ENCODE measurements at places on chromosomes 7 and 10. TPM values are rescaled to one million over a fixed set of nuclear protein-coding genes. Genes with fewer than 3 reads are reported as not detected.

Gene ELMO1
- total RNA-seq, result 160 TPM

Gene FZD8
- 0.25 TPM for total RNA-seq

Gene FXYD4
- not detected for total RNA-seq

Gene MOGAT3
- total RNA-seq, result not detected

Gene HOXA9
- total RNA-seq, result 1.7 TPM

Gene SEMA3A
- total RNA-seq, result 1.3 TPM

Gene CFAP46
- not detected for total RNA-seq

Gene ANKRD1
- not detected for total RNA-seq

GRCh38 chr7:45367026-45367425 lies 207.1 kb upstream of the ADCY1 start:
- no peaks in the 10 kb centered on the region for H3K4me1 ChIP-seq
- no peak overlapping the region for H3K4me3 ChIP-seq
- no peak overlapping the region for H3K27ac ChIP-seq
- no peaks in the 10 kb centered on the region for H3K36me3 ChIP-seq
- no peak for DNase-seq

DNA sequence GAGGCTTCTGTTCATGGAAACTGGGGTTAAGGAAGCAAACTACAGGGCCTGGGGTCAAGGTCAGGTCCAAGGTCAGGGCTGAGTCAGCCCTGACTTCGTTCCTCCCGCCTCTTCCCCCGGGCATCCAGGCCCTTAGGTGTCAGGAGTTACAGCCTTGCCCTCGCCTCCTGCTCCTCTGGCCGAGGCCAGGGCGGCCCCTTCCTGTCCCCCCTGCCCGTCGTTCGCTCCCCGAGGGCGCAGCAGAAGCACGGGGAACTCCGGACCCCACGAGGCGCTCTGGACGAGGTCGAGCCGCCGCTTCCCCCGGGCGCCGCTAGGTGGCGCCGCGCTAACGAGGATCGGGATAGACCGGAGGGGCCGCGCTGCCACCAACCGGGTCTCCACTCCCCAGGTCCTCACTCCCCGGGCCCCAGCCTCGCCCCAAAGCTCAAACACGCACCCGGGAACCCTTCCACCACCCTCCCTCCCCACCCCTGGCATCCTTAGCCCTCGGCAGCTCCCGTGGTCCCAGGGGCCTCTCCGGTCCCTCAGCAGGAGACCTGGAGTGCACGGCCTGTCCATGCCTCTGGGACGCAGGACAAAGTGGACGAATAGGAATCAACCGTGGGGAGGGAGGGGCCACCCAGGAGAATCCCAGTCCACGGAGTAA lies 59.2 kb upstream of the MYL10 start:
- peak; percentile 77 for DNase-seq
- H3K27me3 ChIP-seq, result no peaks in the 10 kb centered on the region
- H3K36me3 ChIP-seq, result no peaks in the 10 kb centered on the region
- H3K27ac ChIP-seq, result no peak overlapping the region
- H3K4me3 ChIP-seq, result no peak overlapping the region
- no peaks in the 10 kb centered on the region for H3K4me1 ChIP-seq

GRCh38 chr7:102891693-102892261 lies 21.0 kb upstream of the LRRC17 start:
- no peaks in the 10 kb centered on the region for H3K36me3 ChIP-seq
- H3K4me1 ChIP-seq, result no peaks in the 10 kb centered on the region
- no peaks in the 10 kb centered on the region for H3K27me3 ChIP-seq
- no peak for DNase-seq
- no peak overlapping the region for H3K27ac ChIP-seq
- no peak overlapping the region for H3K4me3 ChIP-seq

GRCh38 chr7:42143711-42144600 lies 93.1 kb downstream of the GLI3 start:
- no peak overlapping the region for H3K4me3 ChIP-seq
- H3K36me3 ChIP-seq, result no peaks in the 10 kb centered on the region
- H3K27ac ChIP-seq, result no peak overlapping the region
- H3K4me1 ChIP-seq, result no peaks in the 10 kb centered on the region

GRCh38 chr7:2072042-2072441 lies 160.7 kb downstream of the MAD1L1 start:
- no peak overlapping the region for H3K4me3 ChIP-seq
- H3K27me3 ChIP-seq, result no peaks in the 10 kb centered on the region
- DNase-seq, result no peak
- H3K36me3 ChIP-seq, result no peaks in the 10 kb centered on the region
- H3K27ac ChIP-seq, result no peak overlapping the region

DNA sequence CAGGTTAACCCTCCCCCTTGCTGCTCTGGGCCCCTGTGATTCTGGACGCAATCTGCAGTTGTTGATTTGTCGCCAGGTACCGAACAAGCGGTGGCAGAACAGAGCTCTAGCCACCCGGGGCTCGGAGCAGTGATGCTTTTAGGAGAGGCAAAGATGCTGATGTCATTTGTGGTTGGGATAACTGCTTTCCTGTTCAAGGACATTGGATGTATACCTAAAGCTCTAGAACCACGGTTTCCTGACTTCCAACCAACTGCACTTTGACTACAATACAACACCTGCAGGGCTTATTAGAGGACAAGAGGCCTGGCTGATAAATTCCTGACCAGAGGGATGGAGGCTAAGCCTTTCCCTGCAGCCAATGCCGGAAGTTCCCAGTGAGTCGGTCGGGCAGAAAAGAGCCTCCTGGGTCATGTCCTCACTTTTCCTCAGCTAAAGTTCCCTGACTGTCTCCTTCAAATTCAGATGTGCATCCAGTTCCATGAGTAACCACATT lies 6.5 kb upstream of the RBM20 start:
- no peaks in the 10 kb centered on the region for H3K27me3 ChIP-seq
- no peak overlapping the region for H3K4me3 ChIP-seq
- no peaks in the 10 kb centered on the region for H3K36me3 ChIP-seq
- peaks cover 5% of the 10 kb centered on the region for H3K4me1 ChIP-seq
- H3K27ac ChIP-seq, result no peak overlapping the region
- no peak for DNase-seq

GRCh38 chr10:61503051-61503450 lies 49.9 kb upstream of the TMEM26 start:
- no peak overlapping the region for H3K27ac ChIP-seq
- H3K4me3 ChIP-seq, result no peak overlapping the region
- H3K4me1 ChIP-seq, result no peaks in the 10 kb centered on the region
- H3K27me3 ChIP-seq, result no peaks in the 10 kb centered on the region

- no peak for DNase-seq
- H3K4me1 ChIP-seq, result no peaks in the 10 kb centered on the region
- no peaks in the 10 kb centered on the region for H3K36me3 ChIP-seq
- H3K27me3 ChIP-seq, result no peaks in the 10 kb centered on the region
These were observed 12.2 kb upstream of the DUSP5 start for GRCh38 chr10:110485541-110485940.

DNA sequence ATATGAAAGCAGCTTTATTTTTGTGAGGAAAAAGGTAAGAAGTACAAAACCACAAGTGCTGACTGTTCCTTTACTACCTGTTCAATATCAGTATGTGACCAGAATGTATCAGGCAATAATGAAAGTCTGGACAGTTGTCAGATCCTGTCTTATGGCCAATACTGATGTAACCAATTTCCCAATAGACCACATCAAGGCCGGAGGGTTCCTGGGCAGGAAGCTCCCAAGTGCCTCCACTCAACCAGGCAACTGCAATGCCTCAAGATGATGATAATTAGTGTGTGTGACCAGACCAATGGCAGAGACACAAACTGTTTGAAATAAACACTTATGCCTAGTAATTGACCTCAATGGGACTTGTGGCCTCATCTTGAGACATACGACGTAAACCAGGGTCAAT lies 149.4 kb upstream of the ASAH2 start:
- no peak overlapping the region for H3K4me3 ChIP-seq
- H3K36me3 ChIP-seq, result no peaks in the 10 kb centered on the region
- no peak for DNase-seq
- H3K27ac ChIP-seq, result no peak overlapping the region
- H3K4me1 ChIP-seq, result peaks cover 5% of the 10 kb centered on the region

DNA sequence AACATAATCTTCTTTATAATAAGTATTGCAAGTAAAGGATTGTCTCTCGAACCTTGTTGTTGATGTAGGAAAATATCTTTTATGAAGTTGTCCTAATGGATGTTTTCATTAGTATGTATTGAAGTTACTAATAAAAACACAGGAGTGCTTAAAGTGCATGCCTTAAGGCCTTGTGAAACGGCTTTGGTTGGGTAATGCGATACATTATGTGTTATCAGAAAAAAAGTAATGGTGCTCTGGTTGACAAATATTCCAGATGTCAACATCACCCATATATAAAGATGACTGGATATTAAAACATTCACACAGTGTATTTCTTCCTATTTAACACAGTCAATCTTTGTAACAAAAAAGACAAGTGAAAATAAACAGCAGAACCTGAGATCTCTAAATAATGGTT lies 310.7 kb downstream of the PRKG1 start:
- H3K27me3 ChIP-seq, result no peaks in the 10 kb centered on the region
- no peaks in the 10 kb centered on the region for H3K4me1 ChIP-seq
- no peak for DNase-seq
- no peak overlapping the region for H3K27ac ChIP-seq
- H3K36me3 ChIP-seq, result no peaks in the 10 kb centered on the region
- no peak overlapping the region for H3K4me3 ChIP-seq

GRCh38 chr10:33330543-33331378 lies 3.7 kb downstream of the NRP1 start:
- no peaks in the 10 kb centered on the region for H3K36me3 ChIP-seq
- peaks cover 19% of the 10 kb centered on the region for H3K27me3 ChIP-seq

- peaks cover 5% of the 10 kb centered on the region for H3K36me3 ChIP-seq
- H3K4me1 ChIP-seq, result peaks cover 74% of the 10 kb centered on the region
- no peaks in the 10 kb centered on the region for H3K27me3 ChIP-seq
- H3K4me3 ChIP-seq, result peak overlapping the region; percentile 47
These were observed 250.2 kb downstream of the ELFN1 start for GRCh38 chr7:1920266-1920681.

GRCh38 chr10:42637142-42637541 lies 1.2 kb downstream of the ZNF33B start:
- H3K4me1 ChIP-seq, result peaks cover 15% of the 10 kb centered on the region
- DNase-seq, result no peak
- peak overlapping the region; percentile 84 for H3K27ac ChIP-seq
- no peak overlapping the region for H3K4me3 ChIP-seq

DNA sequence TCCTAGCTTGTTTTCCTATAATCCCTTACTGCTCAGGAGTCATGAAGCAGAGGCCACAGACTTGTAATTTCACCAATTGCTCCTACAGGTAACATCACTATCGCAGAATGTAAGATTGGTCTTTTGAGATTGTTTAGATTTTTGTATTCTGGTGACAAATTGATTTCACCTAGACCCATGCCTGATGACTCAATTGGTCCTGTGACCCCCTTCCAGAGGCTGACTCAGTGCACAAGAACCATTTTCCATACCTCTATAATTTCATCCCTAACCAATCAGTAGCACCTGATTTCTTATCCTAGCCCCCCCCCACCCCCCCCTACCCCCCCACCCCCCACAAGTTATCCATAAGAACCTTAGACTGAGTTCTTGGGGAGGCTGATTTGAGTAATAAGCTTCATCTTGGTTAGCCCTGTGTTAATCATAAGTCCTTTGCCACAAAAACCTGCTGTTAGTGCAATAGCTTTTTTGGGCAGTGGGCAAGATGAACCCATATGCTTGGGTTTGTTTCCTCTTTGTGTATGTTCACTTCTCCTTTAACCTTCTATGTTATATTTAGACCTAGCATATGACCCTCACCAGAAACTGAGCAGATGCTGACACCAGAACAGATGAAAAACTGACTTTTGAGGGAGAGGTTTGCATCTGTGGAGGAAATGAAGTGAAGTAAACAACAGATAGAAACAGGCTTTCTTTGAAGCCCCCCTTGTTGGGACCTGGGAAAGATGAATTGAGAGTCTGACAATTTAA lies 187.1 kb downstream of the KIF20B start:
- no peak overlapping the region for H3K4me3 ChIP-seq
- DNase-seq, result no peak
- H3K36me3 ChIP-seq, result no peaks in the 10 kb centered on the region
- H3K4me1 ChIP-seq, result no peaks in the 10 kb centered on the region
- H3K27ac ChIP-seq, result no peak overlapping the region

GRCh38 chr10:5711642-5712041 lies 27.0 kb downstream of the TASOR2 start:
- no peak for DNase-seq
- peaks cover 20% of the 10 kb centered on the region for H3K4me1 ChIP-seq
- no peaks in the 10 kb centered on the region for H3K36me3 ChIP-seq
- H3K4me3 ChIP-seq, result peak overlapping the region; percentile 32
- no peaks in the 10 kb centered on the region for H3K27me3 ChIP-seq

DNA sequence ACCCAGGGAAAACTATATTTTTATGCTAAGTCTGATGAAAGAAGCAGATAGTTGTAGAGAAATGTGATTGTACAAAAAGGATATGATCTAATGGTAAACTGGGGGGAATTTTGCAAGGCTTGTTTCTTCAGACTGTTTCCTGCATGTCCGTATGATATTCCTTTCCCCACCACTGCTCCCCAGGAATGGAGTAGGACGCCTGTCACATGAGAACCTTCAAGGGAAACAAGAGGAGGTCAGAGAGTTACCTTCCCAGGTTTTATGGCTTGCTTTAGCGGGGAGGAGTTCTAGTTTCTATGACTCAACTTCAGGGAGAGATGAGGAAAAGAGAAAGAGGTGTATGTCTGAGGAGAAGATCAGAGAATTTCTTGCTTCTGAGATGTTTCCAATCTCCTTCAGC lies 16.4 kb upstream of the ITPRID1 start:
- no peaks in the 10 kb centered on the region for H3K27me3 ChIP-seq
- H3K27ac ChIP-seq, result no peak overlapping the region
- no peaks in the 10 kb centered on the region for H3K36me3 ChIP-seq
- no peak overlapping the region for H3K4me3 ChIP-seq
- DNase-seq, result no peak

DNA sequence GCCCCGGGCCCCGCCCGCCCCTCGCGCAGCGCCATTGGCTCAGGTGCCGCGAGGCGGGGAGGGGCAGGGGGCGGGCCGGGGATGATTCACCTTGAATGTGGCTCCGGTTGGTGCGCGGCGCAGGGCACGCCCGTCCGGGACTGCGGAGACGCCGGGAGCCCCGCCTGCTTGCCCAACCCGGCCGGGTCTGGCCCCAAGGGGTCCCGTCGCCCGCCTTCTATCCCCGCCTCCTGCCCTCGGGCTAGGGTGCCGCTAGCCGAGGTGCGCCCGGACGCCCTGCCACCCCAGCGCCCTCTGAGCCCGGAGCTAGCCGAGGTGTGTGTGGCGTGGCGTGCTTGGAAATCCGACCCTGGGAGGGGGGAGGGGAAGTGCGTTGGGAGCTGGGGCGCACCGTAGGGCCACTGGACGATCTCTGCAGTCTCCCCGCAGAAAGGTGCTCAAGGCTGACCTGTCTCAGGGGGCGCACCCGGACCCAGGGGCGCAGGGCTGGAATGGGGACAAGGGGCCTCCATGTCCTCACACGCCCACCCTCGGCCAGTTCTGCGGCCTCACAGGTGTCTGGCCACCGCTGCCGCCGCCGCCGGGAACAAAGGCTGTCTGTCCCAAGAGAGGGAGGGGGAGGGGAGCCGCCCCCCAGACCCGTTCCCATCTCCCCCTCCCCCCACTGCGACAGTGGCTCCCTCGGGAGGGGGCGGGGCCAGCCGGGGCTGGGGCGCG lies 168.9 kb downstream of the NRF1 start:
- H3K4me3 ChIP-seq, result peak overlapping the region; percentile 47
- no peak for DNase-seq
- peaks cover 53% of the 10 kb centered on the region for H3K27me3 ChIP-seq
- H3K4me1 ChIP-seq, result peaks cover 51% of the 10 kb centered on the region

DNA sequence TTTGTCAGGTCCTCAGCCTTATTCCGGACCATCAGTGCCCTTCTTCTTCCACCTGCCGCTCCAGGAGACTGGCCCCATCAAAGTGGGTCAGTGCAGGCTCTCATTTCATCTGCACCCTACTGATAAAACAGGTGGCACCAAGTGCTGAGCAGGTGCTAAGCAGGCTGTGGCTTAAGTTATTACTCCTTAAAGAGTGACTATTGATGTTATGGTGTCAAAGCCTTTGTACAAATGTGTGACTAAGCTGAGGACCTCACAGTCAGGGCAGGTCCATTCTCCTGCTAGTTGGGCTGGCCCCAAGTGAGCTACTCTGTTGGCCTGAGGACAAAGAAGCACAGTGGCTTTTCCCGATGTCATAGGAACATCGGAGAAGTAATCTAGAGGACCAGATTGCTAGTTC lies 11.2 kb upstream of the CALD1 start:
- H3K36me3 ChIP-seq, result no peaks in the 10 kb centered on the region

Data from naive thymus-derived CD4-positive, alpha-beta T cell (primary cell).